ENCODE measurements at places on chromosomes 5 and 9.

GRCh38 chr9:28365728-28366127, 792.4 kb upstream of the C9orf72 start:
- DNase-seq = no peak

DNA sequence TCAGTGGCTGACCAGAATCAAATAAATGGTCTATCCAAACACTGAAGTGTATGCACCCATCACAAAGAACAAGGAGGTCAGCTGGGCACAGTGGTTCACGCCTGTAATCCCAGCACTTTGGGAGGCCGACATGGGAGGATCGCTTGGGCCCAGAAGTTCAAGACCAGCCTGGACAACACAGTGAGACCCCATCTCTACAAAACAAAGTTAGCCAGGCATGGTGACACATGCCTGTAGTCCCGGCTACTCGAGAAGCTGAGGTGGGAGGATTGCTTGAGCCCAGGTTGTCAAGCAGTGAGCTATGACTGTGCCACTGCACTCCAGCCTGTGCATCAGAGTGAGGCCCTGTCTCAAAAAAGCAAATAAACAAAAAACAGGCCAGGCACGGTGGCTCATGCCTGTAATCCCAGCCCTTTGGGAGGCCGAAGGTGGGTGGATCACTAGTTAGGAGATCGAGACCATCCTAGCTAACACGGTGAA, 40.5 kb downstream of the SEMA4D start:
- no peak for DNase-seq

DNA sequence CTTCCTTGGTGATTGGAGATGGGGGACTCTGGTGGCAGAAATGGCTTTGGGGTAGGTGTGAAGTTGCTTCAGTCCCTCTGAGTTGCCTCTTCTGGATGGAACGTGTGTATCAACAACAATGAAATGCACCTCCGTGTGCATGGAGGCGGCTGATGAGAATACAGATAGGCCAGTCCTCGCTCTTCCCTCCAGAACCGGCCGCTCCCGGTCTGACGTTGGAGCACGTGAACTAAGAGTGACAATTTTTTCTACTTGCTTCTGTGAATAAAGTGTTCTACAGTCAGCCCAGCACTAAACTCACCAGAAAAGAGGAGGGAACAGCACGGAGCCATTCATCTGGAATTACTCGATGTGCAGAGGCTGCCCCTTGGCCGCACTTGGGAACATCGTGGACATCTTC, 90.7 kb downstream of the ANKRD33B start:
- DNase-seq = no peak

DNA sequence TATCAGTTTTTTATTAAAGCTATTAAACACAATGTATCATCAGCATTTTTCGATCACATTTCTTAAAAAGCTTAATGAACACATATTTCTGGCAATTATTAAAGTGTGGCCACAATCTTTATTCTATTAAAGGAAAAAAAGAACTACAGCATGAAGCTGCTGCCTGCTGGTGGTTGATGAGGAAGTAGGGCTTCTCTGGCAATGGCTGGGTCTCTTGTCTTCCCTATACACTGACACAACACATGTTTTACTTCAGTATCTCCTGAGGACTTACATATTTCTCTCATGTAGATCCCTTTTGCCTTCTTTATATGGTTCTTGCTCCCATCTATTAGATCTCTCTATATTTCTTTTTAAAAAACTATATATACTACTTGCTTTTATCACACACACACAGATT, 590.7 kb downstream of the RAB3C start:
- DNase-seq = no peak

- DNase-seq = no peak
Observed at GRCh38 chr9:126423142-126423915, 96.7 kb downstream of the MVB12B start.

- DNase-seq = no peak
Observed at GRCh38 chr5:51159164-51159563, 224.1 kb upstream of the ISL1 start.

GRCh38 chr9:130034570-130034969, 8.4 kb downstream of the FNBP1 start:
- DNase-seq = no peak

- no peak for DNase-seq
Observed at GRCh38 chr9:17571825-17572224, 7.0 kb upstream of the SH3GL2 start.

DNA sequence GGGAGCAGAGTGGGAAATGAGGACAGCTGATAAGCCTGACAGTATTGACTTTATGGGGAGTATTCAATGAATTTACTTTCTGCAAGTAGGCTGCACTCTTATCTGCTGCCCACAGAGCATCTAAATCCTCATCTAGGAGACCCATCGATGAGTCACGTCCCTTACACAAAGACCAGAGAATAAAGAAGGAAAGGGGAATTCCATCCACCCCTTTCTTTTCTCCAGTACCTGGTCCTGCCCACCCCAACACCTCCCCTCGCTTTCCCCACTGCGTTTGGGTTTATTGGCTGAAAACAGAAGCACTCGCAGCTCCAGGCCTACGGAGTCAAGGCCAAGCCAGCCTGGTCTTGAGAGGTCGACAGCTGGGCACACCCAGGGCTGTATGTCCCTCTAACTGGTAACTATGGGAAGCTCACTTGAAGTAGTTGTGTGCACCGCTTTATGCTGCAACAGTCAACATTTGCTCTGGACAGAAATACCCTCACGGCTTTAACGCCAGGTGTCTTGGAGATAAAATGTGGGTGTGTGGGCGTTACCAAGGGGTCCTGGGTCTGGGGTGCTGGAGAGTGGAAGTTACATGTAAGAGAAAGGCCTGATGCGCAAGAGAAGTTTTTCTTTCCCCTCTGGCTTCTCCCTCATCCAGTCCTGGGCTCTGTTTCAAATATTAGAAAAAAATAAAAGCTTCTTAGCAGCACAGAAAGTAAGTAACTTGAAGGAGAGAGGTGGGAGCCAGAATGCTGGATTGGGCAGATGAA, 14.5 kb upstream of the TAL2 start:
- no peak for DNase-seq
